ENCODE measurements at places on chromosomes 7 and 10.
A peak's percentile ranks its signal among the peaks of the same experiment; 100 is the strongest.

DNA sequence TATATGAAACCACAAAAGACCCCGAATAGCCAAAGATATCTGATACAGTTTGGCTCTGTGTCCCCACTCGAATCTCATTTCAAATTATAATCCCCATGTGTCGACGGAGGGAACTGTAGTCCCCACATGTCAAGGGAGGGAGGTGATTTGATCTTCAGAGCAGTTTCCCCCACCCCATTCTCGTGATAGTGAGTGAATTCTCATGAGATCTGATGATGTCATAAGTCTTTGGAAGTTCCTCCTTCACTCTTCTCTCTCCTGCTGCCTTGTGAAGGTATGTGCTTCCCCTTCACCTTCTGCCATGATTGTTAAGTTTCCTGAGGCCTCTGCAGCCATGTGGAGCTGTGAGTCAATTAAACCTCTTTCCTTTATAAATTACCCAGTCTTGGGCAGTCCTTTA, 13.0 kb downstream of the ELAPOR2 start:
- DNase-seq, result no peak

DNA sequence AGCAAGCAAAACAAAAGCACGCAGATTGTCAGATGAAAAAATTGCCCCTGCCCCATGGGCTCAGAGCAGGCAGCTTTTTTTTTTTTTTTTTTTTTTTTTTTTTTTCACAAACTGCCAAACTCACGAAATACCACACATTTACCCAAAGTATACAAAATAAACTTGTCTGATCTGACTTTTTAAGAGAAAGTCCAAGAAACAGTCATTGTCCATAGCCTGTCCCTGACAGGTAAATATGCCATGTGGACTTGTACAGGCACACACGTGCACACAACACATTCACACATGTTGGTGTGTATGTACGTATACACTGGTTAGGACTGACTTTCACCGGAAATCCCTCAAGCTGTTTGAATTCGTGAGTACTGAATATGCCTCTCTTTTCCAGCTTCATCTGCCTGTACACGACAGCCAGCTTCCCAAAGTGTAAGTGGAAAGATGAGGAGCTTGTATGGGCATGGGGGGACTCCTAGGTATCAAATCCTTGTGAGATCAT, 929 bp upstream of the HGF start:
- DNase-seq, result no peak

- no peak for DNase-seq
Observed at GRCh38 chr10:44424957-44425356, 40.1 kb upstream of the CXCL12 start.

- peak; percentile 13 for DNase-seq
Observed at GRCh38 chr7:159209429-159209828, 64.8 kb upstream of the VIPR2 start.

- no peak for DNase-seq
Observed at GRCh38 chr10:61890430-61890829, 11.1 kb upstream of the ARID5B start.

DNA sequence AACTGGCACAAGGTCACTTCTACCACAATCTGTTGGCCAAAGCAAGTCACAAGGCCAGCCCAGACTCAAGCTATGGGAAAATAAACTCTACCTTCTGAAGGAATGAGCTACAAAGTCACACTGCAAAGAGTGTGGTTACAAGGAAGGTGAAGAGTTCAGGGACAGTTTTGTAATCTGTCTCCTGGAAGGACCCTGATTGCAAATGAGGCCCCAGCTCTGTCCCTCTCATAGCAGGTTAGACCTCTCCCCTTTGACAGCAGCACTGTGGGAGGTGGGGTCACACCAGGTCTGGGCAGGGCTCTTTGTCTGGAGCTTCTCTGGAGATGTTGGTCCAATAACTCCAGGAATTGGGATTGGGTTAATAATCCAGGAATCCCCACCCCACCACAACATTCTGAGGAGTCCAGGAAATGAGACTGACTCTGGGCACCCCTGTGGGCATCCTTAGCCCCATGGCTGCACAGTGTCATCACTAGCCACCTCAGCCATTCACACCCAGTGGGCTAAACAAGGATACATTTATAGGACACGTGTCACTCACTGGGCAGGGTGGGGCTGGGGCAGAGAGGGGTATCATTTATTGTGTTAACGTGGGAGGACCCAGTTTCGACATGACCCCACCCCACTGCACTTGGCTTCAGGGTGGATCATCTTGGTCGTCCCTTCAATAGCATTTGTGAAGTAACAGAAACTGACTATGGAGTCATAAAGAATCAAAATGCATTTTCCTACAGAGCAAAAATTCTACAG, 23.7 kb upstream of the C10orf105 start:
- DNase-seq, result no peak

- no peak for DNase-seq
Observed at GRCh38 chr10:127399668-127400067, 149.4 kb upstream of the NPS start.

GRCh38 chr7:144786522-144786921, 49.3 kb downstream of the TPK1 start:
- DNase-seq, result no peak

GRCh38 chr7:79352323-79352722, 101.1 kb downstream of the MAGI2 start:
- no peak for DNase-seq

DNA sequence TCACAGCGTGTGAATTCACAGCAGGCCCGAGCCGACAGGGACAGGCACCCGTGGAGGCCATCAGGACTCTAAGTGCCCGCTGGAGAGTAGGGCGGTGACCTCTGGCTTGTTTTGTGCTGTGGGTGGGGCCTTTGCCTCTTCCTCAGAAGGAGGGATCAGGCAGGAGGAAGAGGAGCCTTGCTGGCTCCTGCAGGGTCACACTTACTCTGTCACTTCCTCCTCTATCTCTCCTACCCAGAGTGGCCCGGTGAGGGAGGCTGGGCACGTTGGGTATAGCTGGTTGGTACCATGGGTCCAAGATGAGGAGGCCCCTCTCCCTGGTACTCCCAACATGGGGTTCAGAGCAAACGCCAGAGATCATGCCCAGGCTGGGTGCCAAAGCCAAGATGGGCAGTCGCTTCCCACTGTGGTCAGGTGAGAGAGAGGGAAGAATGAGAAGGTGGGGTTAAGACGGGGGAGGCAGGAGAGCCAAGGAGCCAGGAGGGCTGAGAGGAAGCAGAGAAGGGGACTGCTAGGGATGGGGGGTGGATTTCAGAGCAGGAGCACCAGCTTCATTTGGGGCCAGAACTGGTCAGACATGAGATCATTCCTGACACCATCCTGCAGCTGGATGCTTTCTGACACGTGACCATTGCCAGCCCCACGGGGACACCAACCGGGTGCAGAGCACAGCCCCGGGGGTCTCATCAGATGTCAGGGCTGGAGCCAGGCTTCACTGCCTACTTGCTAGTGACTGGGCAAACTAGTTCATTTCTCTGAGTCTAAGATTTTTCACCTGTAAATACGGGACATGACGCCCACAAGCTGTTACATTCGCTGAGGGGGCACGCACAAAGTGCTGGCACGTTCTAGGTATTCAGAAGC, 54.8 kb upstream of the CACUL1 start:
- DNase-seq, result no peak

- no peak for DNase-seq
Observed at GRCh38 chr7:128191136-128191844, 49.8 kb upstream of the LEP start.

DNA sequence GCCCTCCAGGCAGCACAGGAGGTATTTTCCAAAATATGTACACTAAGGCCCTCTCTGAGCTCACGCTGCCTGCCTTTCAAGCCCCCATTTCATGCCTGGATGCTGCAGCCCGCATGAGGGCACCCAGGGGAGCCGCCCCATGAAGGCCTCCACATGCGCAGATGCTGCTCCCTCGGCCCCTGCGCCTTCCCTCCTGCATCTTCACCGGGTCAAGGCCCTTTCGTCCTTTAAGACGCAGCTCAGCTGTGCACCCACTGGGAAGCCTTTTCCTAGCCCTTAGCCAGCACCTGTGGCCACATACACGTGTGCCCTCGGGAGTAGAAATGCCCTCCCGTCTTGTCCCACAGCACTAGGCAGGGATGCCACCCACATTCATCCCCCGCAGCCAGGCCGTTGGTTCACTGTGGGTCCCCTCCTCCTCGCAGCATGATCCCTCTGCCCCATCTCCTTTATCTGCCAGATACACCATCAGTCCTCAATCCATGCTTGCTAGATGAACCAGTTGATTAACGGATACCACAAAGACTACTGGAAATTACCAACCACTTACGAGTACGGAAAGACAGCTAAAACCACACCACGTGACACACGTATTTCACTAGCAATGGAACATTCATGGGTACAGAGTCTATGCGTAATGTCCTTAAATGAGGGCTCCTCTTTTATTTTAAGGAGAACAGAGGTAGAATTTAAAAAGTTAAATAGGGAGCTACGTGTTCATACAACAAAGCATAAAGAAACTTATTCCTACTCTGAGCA, 278.0 kb downstream of the TNS3 start:
- DNase-seq, result no peak

- no peak for DNase-seq
Observed at GRCh38 chr7:135928136-135928535, 49.0 kb downstream of the MTPN start.

DNA sequence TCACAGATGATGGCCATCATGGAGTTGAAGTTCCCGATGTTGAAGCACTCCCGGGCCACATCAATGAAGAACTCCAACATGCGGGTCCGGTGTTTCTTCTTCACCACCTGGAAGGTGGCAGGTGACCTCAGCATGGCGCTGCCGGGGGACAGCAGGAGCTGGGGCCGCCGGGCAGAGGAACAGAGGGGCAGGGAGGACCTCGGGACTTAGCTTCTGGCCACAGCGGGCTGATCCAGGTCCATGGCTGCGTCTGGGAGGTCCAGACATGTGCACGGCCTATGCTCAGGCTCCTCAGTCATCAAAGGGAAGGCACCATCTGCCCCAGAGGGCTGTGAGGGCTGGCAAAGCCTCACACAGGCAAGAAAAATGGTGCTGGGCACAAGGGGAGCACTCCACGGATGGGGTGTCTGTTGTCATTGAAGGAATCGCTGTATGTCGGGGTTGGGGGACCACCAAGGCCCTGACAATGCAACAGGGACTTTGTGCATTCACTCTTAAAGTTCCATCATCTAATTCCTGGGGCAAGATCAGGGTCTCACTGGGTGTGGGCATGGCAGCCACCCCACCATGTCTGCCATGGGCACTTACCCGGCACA, 60.9 kb downstream of the CSGALNACT2 start:
- no peak for DNase-seq

GRCh38 chr10:72890086-72890485, 3.5 kb upstream of the OIT3 start:
- DNase-seq, result no peak

DNA sequence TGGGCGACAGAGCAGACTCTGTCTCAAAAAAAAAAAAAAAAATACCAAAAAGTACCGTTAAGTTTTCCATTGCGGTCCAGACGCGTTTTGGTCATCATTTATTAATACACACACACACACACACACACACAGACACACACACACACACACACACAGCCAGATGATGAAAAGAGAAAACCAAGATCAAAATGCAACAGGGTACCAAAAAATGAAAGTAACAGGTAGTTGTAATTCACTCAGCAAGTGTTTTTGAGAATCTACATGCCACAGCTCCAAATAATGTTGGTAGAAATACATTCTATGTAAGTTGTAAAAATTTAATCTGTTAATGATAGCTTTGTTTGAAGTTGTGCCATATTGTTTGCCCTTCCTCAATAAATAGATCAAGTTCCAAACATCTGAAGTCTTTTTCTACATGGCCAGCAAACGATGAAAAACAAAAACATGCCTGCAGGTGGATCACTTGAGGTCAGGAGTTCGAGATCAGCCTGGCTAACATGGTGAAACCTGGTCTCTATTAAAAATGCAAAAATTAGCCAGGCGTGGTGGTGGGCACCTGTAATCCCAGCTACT, 9.4 kb downstream of the YWHAG start:
- DNase-seq, result no peak

GRCh38 chr10:3542185-3542611, 242.8 kb downstream of the KLF6 start:
- peak; percentile 15 for DNase-seq

DNA sequence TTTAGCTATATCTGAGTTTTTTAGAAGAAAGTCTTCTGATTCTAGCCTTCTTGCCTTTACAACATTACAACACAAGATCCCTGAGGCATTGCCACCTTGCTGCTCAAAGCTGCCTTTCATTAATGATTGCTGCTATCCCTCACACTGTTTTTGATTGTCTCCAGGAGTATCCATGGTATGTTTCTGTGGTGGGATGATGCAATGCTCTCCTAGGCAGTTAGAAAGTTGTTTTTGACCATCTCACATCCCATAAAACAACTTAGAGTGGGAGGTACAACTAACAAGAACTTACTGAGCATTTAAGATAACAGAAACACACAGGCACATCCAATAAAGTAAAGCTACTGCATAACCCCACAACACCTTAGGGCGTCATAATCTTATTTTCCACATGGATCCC, 1156.0 kb upstream of the LRRTM3 start:
- DNase-seq, result no peak

DNA sequence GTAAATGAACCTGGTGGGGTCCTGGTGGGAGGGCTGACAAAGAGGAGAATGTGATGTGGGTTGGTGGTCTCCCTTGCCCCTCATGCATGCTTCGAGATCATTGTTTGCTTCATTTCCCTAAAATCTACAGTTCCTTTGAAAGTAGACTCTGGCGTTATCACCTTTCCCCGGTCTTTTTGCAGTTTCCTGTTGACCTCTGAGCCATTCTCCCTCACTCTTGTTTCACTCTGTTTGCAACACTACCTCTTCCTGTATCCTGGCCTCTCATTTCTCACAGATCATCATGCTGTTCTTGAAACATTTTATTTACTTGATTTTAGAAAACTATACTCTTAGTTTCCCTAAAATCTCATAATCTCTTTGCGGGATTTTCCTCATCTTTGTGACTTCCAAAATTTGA, 179.8 kb downstream of the WNT2 start:
- no peak for DNase-seq

DNA sequence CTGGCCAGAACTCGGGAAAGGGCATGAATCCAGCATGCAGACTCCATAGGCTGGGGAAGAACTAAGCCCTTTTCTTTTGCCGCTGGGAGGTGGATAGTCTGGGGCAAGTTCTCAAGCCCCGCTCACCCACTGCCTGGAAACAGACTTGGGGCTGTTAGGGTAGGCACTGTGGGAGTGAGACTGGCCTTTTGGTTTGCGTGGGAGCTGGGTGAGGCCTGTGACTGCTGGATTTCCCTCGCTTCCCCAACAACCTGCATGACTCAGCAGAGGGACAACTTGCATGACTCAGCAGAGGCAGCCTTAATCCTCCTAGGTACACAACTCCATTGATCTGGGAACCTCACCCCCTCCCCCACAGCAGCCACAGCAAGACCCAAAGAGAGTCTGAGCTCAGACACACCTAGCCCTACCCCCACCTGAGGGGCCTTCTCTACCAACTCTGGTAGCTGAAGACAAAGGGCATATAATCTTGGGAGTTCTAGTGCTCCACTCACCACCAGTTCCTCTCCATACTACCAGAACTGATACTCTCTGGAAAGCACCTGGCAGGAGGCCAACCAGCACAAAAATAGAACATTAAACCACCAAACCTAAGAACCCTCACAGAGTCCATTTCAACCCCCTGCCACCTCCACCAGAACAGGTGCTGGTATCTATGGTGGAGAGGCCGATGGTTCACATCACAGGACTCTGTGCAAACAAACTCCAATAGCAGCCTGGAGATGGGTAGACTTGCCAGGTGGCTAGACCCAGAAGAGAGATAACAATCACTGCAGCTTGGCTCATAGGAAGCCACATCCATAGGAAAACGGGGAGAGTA, 81.4 kb upstream of the LAMB4 start:
- peak; percentile 55 for DNase-seq
